ENCODE measurements at places on chromosomes 11 and 22.

- no peak for DNase-seq
Measured at GRCh38 chr11:38282718-38283117, 1684.7 kb upstream of the RAG2 start.

GRCh38 chr11:15011776-15012345 lies 39.7 kb upstream of the CALCA start:
- no peak for DNase-seq

- no peak for DNase-seq
Measured at GRCh38 chr11:90847268-90847886, 624.5 kb upstream of the CHORDC1 start.

DNA sequence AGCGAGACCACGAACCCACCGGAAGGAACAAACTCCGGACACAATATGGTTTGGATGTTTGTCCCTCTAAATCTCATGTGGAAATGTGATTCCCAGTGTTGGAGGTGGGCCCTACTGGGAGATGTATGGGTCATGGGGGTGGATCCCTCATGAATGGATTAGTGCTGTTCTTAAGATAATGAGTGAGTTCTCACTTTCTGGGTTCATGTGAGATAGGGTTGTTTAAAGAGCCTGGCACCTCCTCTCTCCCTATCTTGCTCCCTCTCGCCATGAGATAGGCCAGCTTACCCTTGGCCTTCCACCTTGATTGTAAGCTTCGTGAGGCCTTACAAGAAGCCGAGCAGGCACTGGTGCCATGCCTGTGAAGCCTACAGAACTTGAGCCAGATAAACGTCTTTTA lies 184.6 kb downstream of the LRRC4C start:
- DNase-seq, result no peak

DNA sequence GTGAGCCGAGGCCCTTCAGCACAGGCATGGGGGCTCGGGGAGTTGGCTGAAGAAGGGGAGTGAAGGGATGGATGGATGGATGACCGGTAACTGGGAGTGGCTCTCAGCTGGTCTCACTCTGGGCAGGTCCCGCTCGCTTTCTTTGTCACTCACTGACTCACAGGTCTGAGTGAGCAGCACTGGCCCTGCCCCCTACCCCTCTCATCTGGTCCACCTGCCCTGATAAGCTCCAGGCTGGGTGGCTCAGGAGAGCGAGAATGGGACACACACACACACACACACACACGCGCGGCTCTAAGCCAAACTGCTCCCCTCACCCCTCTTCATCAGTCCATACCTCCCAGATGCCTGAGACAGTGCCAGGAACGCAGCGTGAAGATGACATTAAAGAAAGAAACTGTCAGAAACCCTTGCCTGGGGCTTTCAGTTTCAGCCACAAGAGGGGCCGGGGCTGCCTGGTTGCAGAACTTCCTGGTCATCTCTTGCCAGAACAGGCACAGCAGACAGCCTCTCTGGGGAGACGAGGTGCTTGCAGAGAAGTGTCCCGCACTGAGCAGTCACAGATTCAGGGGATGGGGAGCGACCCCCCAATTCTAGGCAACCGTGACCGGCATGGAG lies 16.5 kb upstream of the SHISAL1 start:
- DNase-seq, result peak; percentile 87

GRCh38 chr11:71476031-71476430 lies 23.0 kb downstream of the NADSYN1 start:
- no peak for DNase-seq

- peak; percentile 78 for DNase-seq
Measured at GRCh38 chr11:65505466-65506289, 6.8 kb downstream of the MALAT1 start.

GRCh38 chr11:58924230-58924629 lies 15.1 kb upstream of the GLYATL1 start:
- DNase-seq, result peak; percentile 80

DNA sequence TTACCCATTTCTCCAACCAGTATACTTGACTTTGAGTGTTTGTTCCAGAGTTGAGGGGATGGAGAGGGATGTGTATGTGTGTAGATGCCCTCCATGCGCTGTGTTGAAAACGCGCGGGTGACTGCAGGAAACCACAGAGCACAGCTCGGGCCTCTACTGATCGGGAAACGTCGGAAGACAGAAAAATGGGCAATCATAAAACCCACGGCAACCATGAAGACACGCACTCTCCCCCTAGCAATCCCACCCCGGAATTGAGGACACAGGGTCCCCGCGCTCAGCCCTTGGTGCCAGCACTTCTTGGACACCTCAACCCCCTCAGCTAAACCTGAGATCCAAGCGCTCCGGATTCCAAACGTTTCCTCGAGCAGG lies 251 bp upstream of the UQCC3 start:
- DNase-seq, result peak; percentile 85

DNA sequence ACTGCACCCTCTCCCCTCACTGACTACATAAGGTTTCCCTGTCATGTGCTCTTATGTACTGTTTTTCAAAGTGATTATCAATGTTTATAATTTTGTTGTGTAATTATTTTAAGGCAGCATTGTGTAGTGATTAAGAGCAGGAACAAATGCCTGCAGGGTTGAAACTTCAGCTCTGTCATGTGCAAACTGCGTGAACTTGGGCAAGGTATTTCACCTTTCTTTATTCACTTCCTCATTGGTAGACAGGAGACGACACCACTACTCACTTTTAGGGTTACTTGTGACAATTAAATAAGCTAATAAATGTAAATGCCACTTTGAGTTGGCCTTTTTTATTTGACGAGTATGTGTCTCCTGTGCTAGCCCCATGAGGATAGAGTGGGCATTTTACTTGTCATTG lies 86.5 kb upstream of the E2F8 start:
- DNase-seq, result no peak

GRCh38 chr22:35587447-35587870 lies 29.7 kb downstream of the MB start:
- DNase-seq, result no peak

DNA sequence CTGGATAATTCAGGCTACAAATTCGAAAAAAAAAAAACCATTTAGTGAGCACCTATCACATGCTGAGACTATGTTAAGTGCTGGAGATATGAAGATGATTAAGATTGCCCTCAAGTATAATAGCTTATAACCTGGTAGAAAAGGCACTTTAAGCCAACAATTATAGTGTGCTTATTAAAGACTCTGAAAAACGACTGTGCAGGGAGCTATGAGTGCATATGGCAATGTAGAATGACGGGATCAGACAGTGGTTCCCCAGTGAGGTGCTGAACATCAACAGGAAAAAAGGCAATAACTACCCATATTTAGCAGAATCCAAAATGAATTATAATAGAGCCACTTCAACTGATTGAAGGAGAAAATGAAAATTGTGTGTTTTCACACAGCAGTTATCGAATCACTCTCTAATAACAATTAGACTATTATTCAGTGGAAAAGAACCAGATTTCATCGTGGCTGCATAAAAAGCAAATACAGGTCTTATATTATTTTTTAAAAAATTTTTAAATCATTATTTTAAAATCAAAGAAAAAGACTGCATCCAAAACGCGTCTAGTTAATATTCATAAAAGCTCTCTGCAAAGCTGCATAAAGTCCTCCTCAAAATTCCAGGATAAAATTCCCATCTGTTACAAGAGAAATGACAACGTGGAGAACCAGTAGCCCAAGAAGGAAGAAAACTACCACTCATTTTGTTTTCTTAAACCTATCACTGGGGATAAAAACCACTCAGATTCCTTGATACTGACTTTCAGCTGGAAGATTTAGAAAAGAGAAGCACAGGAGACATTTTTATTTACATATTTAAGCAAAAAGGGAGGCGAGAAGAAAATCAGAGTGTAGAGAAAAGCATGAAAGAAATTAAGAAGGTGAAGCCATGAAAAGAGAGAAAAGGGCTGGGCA lies 1.1 kb downstream of the MTMR2 start:
- DNase-seq, result peak; percentile 34

DNA sequence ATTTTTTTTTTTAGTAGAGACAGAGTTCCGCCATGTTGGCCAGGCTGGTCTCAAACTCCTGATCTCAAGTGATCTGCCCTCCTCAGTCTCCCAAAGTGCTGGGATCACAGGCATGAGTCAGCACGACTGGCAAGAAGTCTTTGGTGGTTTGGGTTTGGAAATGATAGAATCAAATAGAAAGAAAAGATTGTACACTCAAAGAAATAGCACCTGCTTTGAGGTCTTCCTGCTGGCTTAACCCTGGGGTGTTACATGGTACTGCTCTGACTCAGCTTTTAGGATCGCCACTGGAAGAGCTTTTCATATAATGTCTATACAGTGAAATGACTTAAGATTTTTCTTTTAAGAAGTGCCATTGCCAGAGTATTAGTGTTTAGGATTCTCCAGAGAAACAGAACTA lies 50.2 kb downstream of the JAM3 start:
- no peak for DNase-seq

DNA sequence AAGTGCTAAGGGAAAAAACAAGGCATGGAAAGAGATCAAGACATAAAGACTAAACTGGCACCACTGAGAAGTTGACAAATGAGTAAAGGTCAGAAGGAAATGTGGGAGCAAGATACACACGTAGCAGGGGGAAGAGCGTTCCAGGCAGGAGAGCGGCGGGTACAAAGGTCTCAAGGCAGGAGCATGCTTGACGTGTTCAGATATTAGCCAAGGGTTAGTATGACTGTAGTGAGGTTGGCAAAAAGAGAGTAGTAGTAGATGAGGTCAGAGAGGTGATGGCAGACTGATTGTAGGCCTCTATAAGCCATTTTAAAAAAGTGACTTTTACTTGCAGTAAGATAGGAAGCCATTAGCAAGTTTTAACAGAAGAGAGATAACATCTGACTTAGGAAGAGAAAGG lies 9.9 kb downstream of the SYT9 start:
- no peak for DNase-seq

GRCh38 chr11:128865490-128865889 lies 1.6 kb downstream of the KCNJ1 start:
- peak; percentile 54 for DNase-seq

DNA sequence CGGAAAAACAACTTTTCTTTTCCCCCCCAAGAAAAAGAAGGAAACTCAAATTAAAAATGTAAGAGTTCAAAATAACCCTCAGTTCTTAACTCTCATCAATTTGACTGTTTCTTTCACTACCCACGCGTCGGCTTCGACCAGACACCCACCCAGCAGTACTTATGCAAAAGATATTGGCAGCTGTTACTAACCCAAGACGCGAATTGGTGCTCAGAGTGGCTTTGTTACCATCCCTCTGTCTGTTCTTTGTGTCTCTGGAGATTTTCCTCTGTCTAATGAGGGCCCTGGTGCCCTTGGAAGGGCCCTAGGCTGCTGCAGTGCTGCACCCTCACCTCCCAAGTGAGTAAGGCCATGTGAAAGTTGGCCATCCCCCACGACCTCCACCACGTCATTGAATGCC lies 180.5 kb upstream of the NECTIN1 start:
- no peak for DNase-seq

DNA sequence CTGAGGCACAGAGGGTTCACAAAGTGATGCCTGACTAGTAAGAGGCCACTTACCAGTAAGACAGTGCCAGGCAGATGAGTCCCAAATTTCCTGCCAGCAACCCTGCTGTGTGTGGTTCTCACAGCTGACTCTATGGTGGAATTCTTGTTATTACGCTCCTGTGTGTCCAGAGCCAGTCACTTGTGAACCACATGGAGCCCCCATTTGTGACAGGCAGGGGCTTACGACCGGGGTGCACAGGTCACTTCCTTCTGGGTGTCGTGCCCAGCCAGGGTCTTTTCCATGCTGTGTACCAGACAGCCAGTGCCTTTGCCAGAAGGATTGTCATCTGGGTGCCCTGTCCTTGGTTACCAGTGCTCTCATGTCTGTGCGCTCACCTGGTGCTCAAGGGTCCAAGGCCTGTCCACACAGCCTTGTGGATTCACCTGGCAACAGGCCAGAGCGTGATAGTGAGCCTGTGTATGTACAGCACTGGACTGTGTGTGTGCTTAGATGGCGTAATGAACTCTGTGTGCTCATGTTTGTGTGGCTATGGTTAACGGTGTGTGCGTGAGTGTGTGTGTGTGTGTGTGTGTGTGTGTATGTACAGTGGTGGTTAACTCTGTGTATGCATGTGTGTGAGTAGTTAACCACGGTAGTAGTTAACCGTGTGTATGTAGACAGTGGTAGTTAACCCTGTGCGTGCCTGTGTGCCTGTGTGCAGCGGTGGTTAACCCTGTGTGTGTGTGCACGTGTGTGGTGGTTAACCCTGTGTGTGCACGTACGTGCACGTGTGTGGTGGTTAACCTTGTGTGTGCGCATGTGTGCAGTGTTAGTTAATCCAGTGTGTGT lies 18.6 kb downstream of the GRAMD4 start:
- DNase-seq, result peak; percentile 91

DNA sequence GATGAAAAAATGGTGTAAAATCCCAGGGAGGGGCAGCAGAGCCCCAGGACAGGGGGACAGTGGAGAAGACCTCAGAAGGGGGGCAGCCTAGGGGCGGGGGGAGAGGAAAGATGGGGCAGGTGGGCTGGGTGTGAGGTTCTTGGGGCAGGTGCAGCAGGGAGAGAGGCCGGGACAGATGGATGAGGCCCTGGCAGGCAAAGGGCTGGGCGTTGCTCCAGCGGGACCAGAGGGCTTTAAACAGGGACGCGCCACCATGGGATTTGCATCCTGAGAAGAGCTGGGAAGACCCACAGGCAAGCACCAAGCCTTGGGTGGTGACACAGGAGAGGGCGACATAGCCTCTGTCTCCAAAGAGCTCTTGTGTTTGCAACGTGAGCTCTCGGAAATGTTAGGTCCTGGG lies 1342.8 kb downstream of the TBC1D22A start:
- DNase-seq, result no peak

DNA sequence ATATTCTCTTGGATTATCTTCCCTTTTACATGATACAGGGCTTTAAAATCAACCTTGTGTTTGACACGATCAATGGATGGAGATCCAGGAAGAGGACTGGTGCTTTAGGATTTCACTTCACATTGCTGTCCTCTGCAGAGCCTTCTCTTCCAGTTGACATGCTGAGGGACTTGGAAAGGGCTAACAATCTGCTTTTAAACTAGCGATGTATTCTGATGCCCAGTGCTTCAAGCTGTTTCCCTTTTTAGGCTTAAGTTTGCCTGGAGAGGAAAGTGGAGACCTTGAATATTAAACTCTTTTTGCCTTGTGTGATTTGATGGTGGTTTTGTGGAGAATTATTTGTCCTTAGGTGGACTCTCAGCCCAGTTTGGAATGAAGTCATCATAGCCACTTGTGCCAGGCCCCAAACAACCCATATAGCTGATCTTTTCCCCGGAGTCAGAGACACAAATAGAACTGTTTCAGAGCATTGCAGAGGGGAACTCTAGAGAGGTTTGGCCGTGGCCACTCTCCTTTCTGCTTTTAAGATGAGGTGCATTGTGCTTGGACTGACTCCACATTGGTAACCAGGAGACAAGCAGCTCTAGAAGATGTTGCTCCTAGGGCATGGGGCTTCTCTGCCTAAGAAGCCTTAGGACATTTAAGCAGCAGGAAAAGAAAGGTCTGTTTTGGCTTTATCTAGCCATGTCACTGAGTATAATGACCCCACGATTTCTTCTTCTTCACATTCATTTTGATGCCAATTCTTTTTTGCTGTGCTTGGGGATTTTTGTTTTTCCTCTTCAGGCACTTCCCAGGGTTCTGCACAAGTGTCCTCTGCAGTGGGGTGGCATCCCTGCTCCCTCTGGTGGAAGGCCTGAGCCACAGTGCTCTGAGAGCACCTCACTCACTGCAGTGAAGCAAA lies 152.8 kb downstream of the NCAM1 start:
- DNase-seq, result peak; percentile 81

DNA sequence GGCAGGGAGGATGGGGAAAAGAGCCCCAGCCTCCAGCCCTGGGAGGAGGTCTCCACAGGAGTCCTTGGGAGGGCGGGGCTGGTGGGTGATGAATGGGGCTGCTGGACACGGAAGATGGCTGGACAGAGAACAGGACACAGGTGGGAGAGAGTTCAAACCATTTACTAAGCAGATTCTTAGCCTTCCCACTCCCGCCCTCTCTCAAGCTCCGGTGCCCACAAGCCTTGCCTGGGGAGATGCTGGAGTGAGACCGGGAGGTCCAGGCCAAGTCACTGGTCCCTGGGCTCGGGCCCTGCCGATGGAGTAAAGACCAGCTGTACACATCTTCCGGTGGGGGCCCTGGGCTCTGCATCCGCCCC lies 1.4 kb downstream of the CLDN5 start:
- peak; percentile 32 for DNase-seq

All from DMS53 (cell line).